ENCODE measurements at places on chromosomes 7 and 10.

GRCh38 chr10:94251568-94251967, 111.2 kb downstream of the NOC3L start:
- DNase-seq = no peak

DNA sequence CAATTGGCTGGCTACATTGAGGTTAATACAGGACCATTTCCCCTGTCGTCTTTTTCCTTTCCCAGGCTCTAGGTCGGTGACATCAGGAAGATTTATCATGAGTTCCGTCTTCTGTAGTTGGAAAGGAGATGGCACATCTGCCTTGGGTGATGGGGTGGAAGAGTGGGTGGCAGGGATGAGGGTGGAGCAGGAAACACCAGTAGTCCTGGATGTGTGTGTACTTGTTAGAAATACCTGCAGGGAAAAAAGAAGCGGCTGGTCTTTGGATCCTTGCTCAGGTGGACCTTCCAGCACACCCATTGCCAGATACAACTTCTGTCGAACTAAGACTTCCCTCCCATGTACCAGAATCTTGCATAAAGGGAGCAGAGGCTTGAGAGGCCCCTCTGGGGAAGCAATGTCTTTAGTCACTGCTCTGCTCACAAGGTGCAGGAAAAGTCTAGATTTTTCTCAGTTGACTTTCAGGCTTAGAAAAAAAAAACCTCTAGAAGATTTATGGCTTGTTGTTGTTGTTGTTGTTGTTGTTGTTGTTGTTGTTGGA, 516.8 kb upstream of the GALNT17 start:
- DNase-seq = no peak

- no peak for DNase-seq
Observed at GRCh38 chr7:128911423-128912031, 1.0 kb upstream of the KCP start.

GRCh38 chr7:139613971-139614411, 90.5 kb downstream of the CLEC2L start:
- no peak for DNase-seq

GRCh38 chr10:121683366-121683765, 85.1 kb upstream of the FGFR2 start:
- no peak for DNase-seq

DNA sequence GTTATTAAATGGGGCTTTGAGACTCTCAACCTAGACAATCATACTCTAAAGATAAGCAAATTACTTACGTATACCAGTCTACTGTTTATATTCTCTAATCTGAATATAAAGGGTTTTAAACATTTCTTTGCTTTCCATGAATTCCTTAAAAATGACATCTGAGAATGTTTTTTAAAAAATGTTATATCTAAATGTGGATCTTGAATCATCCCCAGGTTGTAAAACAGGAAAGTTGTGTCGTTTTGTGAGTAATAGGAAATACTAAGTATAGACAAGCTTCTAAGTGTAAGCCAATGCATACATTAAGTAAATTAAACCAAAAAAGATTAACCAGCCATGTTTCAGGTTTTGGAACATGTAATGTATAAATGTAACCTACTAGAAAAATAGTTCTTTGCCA, 26.8 kb downstream of the ADD3 start:
- DNase-seq = no peak

GRCh38 chr7:95688931-95689495, 83.3 kb upstream of the DYNC1I1 start:
- no peak for DNase-seq
